ENCODE measurements at places on chromosomes 2 and 18. TPM values are rescaled to one million over a fixed set of nuclear protein-coding genes. Genes with fewer than 3 reads are reported as not detected.

The ANKAR gene
- total RNA-seq = 4.4 TPM

The GAD1 gene
- 0.23 TPM for total RNA-seq

The SIX2 gene
- total RNA-seq = 0.47 TPM

The HOXD1 gene
- total RNA-seq = not detected

The RNU2-63P gene
- not detected for total RNA-seq

The RAB31 gene
- total RNA-seq = 72.1 TPM

The CASP10 gene
- total RNA-seq = 4.8 TPM

The DUSP2 gene
- 0.12 TPM for total RNA-seq

The SLC5A7 gene
- not detected for total RNA-seq

The SLC35F6 gene
- total RNA-seq = 21.4 TPM

The PPM1B gene
- 31.5 TPM for total RNA-seq

The NCKAP5 gene
- total RNA-seq = 1.7 TPM

The CFAP65 gene
- total RNA-seq = not detected

The LRRTM4 gene
- not detected for total RNA-seq

The FER1L5 gene
- 0.30 TPM for total RNA-seq

The RUFY4 gene
- total RNA-seq = 0.08 TPM

The STARD6 gene
- total RNA-seq = not detected

The FBXO41 gene
- total RNA-seq = 0.23 TPM

The IL36B gene
- not detected for total RNA-seq

The C2orf69 gene
- total RNA-seq = 3.7 TPM

The EPAS1 gene
- total RNA-seq = 9.3 TPM

The RNF152 gene
- total RNA-seq = 33.3 TPM

The UGT1A10 gene
- total RNA-seq = not detected

The NT5C1B gene
- not detected for total RNA-seq

The SLC8A1 gene
- 25.4 TPM for total RNA-seq

The UGT1A3 gene
- total RNA-seq = not detected

The GAL3ST2 gene
- not detected for total RNA-seq

Data from smooth muscle cell of the coronary artery (primary cell).